ENCODE measurements at places on chromosomes 1 and 21. TPM values are rescaled to one million over a fixed set of nuclear protein-coding genes. Genes with fewer than 3 reads are reported as not detected.

GLMN gene
- total RNA-seq: 11.9 TPM

KIF21B gene
- total RNA-seq: 0.19 TPM

HMGN2 gene
- 354 TPM for total RNA-seq

RIMS3 gene
- 0.85 TPM for total RNA-seq

CELA3A gene
- total RNA-seq: not detected

CDC42SE1 gene
- 46.2 TPM for total RNA-seq

EFNA3 gene
- total RNA-seq: 3.1 TPM

FAM43B gene
- total RNA-seq: not detected

DMRTA2 gene
- not detected for total RNA-seq

PRAMEF11 gene
- total RNA-seq: not detected

PTGFR gene
- total RNA-seq: 16.9 TPM
